MCF 10A (cell line): ENCODE measurements at places on chromosomes 3 and 15. TPM values are rescaled to one million over a fixed set of nuclear protein-coding genes. Genes with fewer than 3 reads are reported as not detected.
A peak's percentile ranks its signal among the peaks of the same experiment; 100 is the strongest.

PARP3 gene
- 19.4 and 25.5 TPM in 2 replicates for total RNA-seq

DLL4 gene
- 0.10 TPM in 1 of 2 replicates, not detected in the other for total RNA-seq

GASK1A gene
- total RNA-seq: not detected in 2 replicates

P2RY1 gene
- total RNA-seq: 0.28 and 0.49 TPM in 2 replicates

MUC4 gene
- total RNA-seq: not detected in 2 replicates

SNX22 gene
- total RNA-seq: 0.16 and 0.25 TPM in 2 replicates

DOCK3 gene
- 0.14 and 0.34 TPM in 2 replicates for total RNA-seq

GOLIM4 gene
- 21.5 and 25.8 TPM in 2 replicates for total RNA-seq

ADAMTSL3 gene
- 1.2 TPM in 2 replicates for total RNA-seq

GP5 gene
- total RNA-seq: 0.15 TPM in 1 of 2 replicates, not detected in the other

DNA sequence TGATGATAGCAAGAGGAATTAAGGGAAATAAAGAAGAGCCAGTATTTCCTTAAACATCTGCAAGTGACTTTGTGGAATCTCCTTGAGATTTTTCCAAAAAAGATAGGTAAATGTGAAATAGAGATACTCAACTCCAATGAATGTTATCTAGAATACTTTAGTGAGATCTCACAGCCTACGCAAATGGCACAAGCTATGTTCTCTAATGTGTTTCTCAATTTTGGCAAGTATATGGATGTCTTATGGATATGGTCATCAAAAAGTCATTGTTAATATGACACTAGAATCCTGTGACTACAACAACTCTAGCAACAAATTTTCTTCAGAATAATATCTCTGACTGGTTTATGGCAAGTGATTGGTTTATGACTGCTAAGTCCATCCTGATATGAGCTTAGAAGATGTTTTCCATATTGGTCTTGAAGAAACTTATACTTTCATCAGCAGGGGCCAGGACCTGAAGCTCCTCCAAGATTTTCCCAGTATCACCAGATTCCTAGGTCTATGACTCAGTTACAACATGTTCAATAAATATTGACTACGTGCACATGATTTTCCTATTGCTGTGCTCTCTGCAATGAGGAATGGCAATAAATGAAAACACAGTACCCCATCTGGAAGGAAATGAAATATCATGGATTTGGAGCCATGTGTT lies 170.9 kb upstream of the THBS1 start:
- no peak for DNase-seq

- DNase-seq: no peak
Observed at GRCh38 chr3:8237893-8238292, 263.7 kb upstream of the LMCD1 start.

- no peak for DNase-seq
Observed at GRCh38 chr15:52281085-52282035, 14.2 kb downstream of the MYO5C start.

DNA sequence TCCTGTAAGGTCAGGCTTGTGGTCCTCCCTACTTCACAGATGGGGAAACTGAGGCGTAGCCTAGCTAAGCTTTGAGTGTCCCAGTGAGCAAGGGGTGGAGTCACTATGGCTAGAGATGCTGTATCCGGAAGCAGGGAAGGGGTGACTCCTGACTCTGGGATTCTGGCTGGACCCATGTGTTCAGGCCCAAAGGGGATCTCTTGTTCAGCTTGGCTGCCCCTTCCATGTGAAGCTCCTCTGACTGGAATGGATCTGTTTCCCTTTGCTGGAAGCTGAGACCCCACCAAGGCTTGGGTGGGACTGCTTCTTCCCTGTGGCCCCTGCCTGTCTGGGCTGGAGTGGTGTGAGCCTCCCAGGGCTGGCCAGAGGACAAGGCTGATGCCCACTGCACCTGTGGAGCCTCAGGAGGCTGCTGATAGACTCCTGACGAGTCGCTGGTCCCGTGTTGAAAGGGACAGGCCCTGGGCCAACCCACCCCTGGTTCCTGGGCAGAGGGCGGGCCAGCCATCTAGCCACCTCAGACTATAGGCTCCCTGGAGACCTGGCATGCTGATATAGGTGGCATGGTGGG lies 1.0 kb downstream of the MAPKAPK3 start:
- peak; percentile 11 for DNase-seq

DNA sequence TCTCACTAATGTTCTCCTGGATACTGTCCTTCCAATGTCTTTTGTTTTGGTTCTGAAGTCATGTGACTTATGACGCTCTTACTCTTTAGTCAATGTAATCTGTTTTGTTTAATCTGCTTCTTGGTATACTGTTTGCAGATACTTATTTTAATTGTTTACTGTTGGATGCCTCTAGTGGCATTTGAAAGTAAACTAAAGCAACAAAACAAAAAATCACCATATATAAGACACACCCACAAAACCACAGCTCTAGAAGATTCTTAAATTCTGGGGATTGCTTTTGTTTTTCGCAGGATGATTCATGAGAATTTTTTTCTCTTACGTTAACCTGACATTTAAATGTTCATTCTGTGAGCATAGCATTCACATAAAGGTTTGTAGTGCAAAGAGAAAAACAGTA lies 16.8 kb downstream of the SLC25A26 start:
- no peak for DNase-seq

DNA sequence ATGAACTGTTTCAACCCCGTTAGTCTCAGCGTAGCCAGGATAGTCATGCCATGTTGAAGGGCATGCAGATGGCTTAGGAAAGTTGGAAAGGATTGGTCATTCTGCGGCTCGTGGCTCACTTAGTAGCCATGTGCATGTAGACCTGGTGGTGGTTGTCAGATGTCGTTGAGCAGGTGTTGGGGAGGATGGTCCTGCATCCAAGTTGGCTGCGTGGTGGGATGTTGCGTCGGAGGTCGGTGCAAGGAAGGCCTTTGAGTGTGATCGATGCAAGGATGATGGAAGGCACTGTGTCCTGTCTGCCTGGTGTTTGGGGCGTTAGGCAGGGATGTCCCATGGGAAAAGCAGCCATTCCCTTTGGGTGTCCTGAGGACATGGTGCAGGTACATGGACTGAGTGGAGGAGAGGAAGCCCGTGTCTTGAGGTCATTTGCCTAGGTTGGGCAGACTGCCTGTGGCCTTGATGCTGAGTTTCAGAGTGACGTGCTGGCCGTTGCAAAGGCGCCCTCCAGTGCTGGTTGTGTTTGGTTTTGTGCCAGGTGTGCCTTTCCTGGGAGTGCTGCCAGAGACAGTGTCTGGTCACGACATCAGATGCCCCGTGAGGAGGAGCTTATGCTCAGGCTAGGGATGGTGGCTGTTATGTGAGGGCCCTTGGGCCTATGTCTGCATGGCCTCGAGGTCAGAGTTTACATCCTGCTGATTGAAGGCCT lies 103.4 kb downstream of the SNRPN start:
- DNase-seq: no peak

DNA sequence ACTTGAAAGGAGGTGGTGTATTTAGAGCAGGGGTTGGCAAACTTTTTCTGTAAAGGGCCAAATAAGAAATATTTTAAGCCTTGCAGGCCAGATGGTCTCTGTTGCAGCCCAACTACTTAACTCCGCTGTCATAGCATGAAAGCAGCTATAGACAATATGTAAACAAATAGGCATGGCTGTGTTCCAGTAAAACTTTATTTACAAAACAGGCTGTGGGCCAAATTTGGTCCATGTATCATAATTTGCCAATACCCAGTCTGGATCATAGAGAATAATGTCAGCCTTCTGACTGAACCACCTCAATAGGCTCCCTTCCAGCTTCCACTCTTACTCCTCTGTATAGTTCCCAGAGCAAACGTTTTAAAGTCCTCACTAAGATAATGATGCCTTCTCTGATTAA lies 638.8 kb upstream of the CFAP20DC start:
- DNase-seq: no peak

GRCh38 chr3:3212781-3213440 lies 33.4 kb upstream of the CRBN start:
- DNase-seq: peak; percentile 14

- DNase-seq: no peak
Observed at GRCh38 chr3:189138901-189139610, 32.7 kb upstream of the TPRG1 start.

DNA sequence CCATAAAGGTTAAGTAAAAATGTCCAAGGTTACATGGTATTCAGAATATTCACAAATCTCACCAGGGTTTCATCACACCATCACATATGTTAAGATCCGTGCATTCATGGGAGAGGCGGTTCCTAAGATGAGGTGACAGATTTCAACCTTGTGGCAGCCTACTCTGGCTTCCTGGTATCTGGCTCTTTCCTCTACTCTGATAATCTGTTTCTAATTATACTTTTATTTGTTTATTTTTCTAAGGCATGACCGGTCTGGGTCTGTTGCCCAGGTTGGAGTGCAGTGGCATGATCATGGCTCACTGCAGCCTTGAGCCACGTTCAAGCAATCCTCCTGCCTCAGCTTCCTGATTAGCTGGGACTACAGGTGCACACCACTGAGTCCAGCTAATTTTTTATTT lies 34.4 kb downstream of the RAF1 start:
- peak; percentile 8 for DNase-seq

DNA sequence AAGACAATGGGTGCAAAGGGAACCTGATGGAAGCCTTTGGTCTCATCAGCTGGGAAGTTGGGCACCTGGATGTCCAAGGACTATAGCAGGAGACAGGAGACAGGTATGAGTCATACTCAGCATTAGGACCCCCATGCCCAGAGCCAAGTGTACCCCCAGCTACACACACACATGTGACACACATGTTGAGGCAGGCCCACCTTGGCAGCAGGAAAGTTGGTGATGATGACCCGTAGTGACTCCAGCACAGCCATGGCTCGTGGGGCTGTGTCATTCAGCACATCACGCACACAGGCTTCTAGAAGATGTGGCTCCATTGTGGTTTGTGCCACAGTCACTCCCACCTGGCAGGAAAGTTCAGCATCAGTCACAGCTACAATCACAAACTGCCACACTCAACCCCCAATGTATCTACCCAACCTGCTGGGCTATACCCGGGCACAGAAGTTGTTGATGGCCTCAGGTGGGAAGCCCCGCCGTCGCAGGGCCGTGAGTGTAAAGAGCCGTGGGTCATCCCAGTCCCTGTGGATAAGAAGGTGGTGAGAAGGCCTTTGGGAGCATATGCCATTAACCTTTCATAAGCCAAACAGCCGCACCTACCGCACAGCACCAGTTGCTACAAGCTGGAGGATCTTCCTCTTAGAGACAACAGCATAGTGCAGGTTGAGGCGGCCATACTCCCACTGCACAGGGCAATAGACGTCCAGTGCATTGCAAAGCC lies 5.2 kb upstream of the QRICH1 start:
- no peak for DNase-seq

DNA sequence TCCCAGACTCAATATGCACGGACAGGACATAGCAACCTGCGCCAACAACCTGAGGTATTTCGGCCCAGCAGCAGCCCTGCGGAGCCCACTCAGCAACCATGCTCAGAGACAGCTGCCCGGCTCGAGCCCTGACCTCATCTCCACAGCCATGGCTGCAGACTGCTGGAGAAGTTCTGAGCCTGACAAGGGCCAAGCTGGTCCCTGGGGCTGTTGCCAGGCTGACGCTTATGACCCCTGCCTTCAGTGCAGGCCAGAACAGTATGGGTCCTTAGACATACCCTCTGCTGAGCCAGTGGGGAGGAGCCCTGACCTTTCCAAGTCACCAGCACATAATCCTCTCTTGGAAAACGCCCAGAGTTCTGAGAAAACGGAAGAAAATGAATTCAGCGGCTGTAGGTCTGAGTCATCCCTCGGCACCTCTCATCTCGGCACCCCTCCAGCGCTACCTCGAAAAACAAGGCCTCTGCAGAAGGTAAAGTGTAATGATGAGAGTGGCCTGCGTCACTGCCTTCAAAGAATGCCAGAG lies 25.5 kb downstream of the TMEM41A start:
- peak; percentile 91 for DNase-seq

DNA sequence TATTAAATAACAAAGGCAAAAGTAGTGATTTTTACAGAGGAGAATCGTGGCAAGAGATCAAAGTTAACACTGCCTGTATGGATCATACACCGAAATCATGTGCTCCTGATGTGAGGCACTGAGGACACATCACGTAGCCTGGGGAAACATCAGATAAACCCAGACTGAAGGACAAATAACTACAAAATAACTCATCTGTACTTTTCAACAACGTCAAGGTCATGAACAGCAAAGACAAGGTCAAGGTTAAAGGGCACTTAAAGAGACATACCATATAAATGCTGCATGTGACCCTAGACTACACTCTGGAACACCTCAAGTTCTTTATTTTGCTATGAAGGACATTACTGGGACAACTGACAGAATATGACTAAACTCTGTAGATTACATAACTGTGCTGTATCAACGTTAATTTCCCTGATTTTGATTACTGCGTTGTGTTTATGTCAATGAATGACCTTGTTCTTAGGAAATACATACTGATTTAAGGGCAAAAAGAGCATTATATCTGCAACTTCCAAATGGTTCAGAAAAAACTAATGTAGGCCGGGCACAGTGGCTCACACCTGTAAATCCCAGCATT lies 48.1 kb downstream of the CHSY1 start:
- DNase-seq: no peak

- no peak for DNase-seq
Observed at GRCh38 chr15:89329329-89330084, 5.1 kb downstream of the POLG start.

DNA sequence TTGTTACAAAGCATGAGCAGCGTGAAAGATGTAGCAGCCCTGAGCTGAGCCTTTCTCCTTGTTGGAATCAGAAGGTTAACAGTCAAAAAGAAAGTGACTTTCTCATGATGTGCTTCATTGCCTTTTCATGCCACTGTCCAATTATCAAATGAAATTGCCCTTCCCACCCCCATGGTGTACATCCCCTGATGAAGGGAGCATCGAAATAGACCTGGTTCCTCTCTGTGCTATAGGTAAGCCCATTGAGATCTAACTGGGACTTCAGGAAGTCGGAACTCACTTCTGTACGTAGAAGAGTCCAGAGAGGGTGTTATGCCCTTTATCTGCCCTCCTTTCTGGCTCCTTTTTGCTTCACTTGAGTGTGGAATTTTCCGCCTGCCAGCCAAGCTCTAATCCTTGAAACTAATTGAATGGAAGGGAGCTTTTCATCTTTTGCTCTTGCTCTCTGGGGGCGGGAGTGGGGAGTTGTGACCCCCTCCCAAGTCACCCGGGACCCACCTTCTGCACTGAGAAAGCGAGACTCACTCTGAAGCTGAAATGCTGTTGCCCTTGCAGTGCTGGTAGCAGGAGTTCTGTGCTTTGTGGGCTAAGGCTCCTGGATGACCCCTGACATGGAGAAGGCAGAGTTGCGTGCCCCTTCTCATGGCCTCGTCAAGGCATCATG lies 20.9 kb downstream of the ABHD6 start:
- no peak for DNase-seq

DNA sequence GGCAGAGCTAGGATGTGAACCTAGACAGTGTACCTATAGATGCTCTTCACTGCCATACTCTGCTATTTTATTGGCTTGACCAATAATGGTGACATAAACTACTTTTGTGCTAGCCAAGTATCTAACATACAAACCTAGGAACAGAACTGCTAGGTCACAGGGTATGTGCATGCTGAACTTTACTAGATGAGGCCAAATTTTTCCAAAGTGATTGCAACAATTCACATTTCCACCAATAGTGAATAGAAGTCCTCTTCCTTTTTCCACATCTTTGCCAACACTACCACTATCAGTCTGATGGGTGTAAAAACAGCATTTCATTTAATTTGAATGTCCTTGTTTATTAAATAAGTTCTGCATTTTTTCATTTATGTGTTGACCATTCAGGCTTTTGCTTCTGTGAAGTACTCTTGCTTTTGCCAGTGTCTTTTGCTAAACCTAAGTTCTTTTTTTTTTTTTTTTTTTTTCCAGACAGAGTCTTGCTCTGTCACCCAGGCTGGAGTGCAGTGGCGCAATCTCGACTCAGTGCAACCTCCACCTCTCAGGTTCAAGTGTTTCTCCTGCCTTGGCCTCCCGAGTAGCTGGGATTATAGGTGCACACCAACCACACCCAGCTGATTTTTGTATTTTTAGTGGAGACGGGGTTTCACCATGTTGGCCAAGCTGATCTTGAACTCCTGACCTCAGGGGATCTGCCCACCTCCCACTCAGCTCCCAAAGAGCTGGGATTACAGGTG lies 54.1 kb downstream of the DCAF1 start:
- DNase-seq: no peak
